Activated T-helper 2 cell treated with anti-CD3 and anti-CD28 coated beads, Interferon-gamma antibody, Interleukin-2, Interleukin-4, amounts not matched to agents 10 μg/mL and 5 μg/mL and 100 μg/mL, durations not matched to agents 14 hours and 24 hours and 36 hours (primary cell): ENCODE measurements at places on chromosomes 7 and 10. TPM values are rescaled to one million over a fixed set of nuclear protein-coding genes. Genes with fewer than 3 reads are reported as not detected.

- H3K27ac ChIP-seq, result no peak overlapping the region
- H3K36me3 ChIP-seq, result no peaks in the 10 kb centered on the region
- no peak overlapping the region for H3K4me3 ChIP-seq
- H3K4me1 ChIP-seq, result no peaks in the 10 kb centered on the region
- no peak for DNase-seq
- no peaks in the 10 kb centered on the region for H3K27me3 ChIP-seq
Measured at GRCh38 chr10:77230194-77230593, 407.4 kb downstream of the KCNMA1 start.

DNA sequence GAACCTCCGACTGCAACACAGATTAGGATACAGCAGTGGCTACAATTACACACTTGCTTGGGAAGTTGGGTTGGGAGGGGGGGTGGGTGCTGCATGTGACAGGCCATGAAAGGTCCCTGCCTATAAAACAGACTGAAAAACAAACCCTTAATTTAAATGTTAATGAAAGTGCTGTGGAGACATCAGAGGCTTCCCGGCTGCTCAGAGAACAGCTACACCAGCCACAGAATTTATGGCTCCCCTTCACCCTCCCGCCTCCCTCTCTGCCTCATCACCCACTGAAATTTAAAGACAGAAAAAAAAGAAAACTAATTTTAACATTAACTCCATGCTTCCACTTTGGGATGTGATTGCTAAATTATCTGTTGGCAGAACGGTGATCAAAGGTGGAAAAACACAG, 34.7 kb downstream of the FBXW4 start:
- peaks cover 41% of the 10 kb centered on the region for H3K36me3 ChIP-seq
- no peaks in the 10 kb centered on the region for H3K4me1 ChIP-seq
- no peaks in the 10 kb centered on the region for H3K27me3 ChIP-seq
- no peak overlapping the region for H3K27ac ChIP-seq

- H3K27ac ChIP-seq, result no peak overlapping the region
- H3K27me3 ChIP-seq, result peaks cover 6% of the 10 kb centered on the region
- H3K4me1 ChIP-seq, result peaks cover 5% of the 10 kb centered on the region
- no peaks in the 10 kb centered on the region for H3K36me3 ChIP-seq
Measured at GRCh38 chr7:50867034-50867356, 84.3 kb upstream of the GRB10 start.

GRCh38 chr7:77538281-77539212, 1.5 kb downstream of the PTPN12 start:
- no peak for DNase-seq
- H3K36me3 ChIP-seq, result no peaks in the 10 kb centered on the region
- no peaks in the 10 kb centered on the region for H3K27me3 ChIP-seq

Gene CDC14C
- not detected in 2 replicates for total RNA-seq

Gene PLEKHS1
- not detected in 2 replicates for total RNA-seq

Gene FAM20C
- total RNA-seq, result 0.74 and 1.3 TPM in 2 replicates

Gene SHTN1
- total RNA-seq, result not detected in 2 replicates

Gene CALCR
- total RNA-seq, result not detected in 2 replicates
